ENCODE measurements at places on chromosomes 7 and 10.

GRCh38 chr7:11315666-11316258, 342.1 kb downstream of the PHF14 start:
- DNase-seq: no peak

DNA sequence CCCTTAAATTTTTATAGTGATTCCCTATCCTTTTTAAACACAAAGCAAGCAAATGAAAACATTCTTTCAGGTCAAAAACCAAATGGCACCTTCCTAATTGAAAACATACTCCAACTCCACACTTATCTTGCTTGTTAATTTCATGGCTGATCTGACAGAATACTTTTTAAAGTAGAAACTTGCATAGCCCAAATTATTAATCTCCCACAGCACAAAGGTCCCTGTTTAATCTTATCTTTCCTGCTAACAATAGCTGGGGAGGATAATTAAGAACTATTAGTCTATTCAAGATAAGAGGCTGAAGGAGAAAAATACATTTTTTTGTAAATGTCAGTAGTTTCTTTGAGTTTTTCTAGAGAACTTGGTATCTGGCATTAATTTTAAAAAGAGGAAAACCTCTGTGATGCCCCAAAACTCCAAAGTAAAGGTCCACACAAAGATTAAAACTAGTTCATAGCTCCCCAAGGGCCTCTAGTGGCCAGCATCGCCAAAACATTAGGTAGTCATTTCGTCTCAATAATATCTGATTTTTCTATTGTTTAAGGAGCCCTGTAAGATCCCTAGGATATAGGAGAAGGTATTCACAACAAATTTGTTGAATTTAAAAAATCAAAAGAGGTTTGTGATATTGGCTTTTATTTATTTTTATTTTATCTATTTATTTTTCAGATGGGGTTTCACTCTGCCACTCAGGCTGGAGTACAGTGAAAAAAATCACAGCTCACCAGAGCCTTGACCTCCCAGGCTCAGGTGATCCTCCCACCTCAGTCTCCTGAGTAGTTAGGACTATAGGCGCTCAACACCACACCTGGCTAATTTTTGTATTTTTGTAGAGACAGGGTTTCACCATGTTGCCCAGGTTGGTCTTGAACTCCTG, 14.7 kb downstream of the CDNF start:
- DNase-seq: peak; percentile 26

- DNase-seq: no peak
Observed at GRCh38 chr7:152910545-152911225, 151.1 kb downstream of the ACTR3B start.

GRCh38 chr7:48665353-48666135, 258.8 kb upstream of the CDC14C start:
- DNase-seq: no peak

- peak; percentile 4 for DNase-seq
Observed at GRCh38 chr10:96587264-96588059, 650 bp upstream of the TM9SF3 start.

- DNase-seq: no peak
Observed at GRCh38 chr7:140402178-140402835, 1.6 kb upstream of the RAB19 start.

- DNase-seq: no peak
Observed at GRCh38 chr10:5354068-5354467, 10.7 kb upstream of the UCN3 start.

DNA sequence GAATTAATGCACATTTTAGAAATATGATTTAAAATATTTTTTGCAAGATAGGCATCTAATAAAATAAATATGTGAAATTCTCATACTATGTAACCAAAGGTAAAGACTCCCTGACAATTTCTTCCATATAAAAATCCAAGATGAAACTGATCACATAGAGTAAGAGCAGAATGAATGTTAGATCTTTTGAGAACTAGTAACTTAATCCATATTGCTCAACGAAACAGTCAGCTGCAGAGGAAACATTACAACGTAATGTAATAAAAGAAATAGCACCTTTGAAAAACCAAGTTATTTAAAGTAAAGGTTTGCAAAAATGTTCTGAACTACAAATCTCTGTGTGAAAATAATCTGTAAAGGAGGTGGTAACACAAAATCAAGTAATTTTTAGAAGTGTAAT, 28.8 kb downstream of the HACD1 start:
- DNase-seq: no peak

DNA sequence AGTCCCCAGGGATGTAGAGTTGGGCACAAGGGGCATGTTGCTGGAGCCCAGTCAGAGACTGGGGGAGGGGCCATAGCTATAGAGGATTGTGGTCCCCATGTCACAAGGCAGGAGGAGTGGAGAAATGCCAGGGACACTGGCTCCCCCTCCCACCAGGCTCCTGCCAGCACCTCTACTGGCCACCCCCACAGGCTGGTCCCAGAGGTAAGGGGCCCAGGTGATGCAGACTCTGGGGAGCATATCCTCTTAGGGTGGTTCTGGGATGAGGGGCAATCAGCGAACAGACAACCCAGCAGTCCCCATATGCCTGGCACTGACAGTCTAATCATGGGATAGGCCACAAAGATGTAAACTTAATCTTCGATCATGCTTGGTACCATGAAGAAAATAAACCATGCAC, 21.2 kb downstream of the C10orf71 start:
- no peak for DNase-seq

DNA sequence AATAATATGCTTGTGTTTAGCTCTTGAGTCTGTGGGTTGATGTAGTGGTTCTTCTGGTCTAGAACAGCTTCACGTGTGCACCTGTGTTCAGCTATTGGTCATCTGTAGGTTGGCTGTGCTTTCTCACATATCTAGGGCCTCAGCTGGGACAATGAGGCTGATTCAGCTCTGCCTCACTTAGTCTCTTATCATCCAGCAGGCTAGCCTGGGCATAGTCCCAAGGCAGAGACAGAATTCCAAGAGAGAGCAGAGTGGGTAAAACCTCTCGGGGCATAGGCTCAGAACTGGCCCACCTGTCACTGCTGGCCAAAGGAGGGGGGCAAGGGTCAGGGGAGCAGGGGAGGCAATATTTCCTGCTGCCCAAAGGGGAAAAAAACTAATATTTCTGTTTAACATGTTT, 32.0 kb upstream of the MXI1 start:
- DNase-seq: no peak

DNA sequence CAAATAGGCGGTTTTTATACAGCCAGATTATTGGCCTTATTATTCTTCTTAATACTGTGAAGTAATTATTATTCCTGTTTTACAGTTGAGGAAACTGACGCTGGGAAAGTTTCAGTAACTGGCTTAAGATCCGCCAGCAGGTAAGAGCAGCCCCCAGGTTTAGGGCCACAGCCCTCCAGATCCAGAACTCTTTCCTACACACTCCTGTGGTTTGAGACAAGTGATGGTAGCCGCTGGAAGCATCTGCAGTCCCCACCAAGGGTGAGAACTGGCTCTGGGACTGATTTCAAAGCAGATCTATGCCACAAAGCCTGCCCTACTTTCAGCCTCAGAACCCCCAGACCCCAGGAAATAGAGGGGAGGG, 3.0 kb upstream of the UNC5B start:
- no peak for DNase-seq

DNA sequence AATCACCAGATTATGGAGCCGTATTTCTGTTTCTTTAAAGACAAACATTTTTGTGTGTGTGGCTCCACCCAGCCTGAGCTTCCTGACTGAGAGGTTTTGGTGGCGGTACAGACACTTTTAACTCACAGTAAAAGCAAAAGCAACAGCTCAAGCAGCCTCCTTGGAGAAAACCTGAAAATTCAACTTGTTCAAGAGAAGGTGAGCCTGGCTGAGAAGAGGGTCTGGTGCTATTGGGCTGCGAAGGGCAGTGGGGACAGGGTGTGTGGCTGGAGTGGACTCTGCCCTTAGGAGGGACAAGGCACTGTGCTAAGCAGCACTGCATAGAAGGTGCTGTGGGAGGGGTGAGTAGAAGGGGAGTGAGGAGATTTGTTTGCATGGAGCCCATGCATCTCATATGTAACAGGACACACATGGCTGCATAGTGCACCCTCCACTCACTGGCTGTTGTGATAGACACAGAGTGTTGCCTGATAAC, at the start of gene GIMAP7:
TSS of gene GIMAP7 (plus strand) at position 125 of the 475 bp plus-strand sequence. CDS start 5,103 bp downstream, outside the sequence.
- DNase-seq: peak; percentile 38

DNA sequence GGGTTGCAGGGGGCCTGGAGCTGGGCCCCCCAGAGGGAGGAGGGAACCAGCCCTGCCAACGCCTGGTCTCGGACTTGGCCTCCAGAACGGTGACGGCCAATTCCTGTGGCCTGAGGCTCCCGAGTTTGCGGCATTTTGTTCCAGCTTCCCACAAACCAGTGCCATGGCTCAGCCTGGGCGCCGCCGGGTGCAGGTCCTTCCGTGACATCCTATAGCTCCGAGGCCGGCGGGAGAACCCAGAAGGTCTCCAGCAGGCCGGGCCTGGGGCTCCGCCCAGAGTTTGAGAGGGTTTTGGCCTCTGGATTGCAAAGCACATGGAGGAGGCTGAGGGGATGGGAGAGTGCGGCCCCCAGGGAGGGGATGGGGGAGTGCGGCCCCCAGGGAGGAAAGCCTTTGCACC, 92.6 kb downstream of the UNCX start:
- no peak for DNase-seq

DNA sequence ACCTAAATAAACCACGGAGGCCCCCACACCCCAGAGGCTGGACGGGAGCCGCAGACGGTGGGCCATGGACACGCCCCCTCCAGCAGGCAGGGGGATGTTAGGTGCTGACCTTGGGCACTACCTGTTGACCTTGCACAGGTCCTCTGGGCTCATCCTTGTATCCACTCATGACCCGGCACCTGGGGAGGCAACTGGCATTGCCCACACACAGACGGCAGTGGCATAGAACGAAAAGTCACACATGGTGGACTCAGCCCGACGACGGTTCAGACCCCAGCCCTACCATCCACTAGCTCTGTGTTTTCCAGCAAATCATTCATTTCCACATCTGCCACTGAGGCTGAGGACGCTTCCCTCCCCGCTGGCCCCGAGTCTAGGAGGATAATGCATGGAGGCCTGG, 247.7 kb upstream of the PPP2R2D start:
- DNase-seq: no peak

DNA sequence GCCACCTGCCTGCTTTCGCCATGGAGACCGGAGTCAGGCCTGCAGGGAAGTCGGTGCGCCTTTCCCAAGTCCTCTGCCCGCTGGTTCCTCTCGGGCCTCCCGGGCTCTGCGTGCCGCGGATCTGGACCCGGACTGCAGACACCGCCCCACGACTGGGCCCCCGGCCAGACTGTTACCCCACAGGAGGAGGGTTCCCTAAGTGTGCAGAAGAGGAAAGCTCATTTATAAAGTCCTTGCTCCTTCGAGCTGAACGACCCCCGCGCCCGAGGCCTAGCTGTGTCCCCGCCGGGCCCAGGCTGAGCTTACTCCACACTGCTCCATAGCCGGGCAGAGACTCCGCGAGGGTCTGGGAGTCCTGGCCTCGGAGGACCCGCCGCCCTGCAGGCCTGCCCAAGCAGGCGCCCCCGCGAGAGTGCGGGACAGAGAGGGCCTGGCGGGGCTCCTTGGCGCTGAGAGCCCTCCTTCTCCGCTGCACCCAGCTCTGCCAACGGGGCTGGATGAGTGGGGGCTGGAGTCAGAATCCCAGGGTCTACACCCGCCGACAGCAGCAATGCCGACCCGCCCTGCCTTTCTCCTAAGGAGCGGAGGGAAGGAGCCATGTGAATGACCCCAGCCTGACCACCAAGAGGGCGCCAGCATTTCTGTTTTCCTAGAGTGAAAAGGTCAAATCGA, 8.3 kb downstream of the EN2 start:
- DNase-seq: no peak

GRCh38 chr7:78006063-78006755, 207.6 kb downstream of the PHTF2 start:
- no peak for DNase-seq

- DNase-seq: no peak
Observed at GRCh38 chr7:50640256-50640655, 75.1 kb upstream of the DDC start.

DNA sequence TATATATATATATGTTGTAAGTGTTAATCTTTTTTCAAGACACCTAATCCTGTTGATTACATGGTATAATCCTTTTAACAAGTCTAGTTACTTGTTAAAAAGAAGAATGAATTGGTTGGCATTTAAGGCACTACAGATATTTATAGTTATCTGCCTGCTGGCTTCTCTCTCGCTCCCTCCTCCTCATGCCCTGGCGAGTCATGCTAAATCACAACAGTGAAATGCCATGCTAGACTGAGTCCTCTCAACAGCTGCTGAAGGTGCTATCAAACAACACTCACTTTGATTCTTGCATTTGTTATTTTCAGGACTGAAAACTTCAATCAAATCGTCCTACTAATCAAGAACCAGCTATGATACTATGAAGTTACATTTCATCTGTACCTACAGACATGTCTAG, 15.4 kb downstream of the NRAP start:
- no peak for DNase-seq

DNA sequence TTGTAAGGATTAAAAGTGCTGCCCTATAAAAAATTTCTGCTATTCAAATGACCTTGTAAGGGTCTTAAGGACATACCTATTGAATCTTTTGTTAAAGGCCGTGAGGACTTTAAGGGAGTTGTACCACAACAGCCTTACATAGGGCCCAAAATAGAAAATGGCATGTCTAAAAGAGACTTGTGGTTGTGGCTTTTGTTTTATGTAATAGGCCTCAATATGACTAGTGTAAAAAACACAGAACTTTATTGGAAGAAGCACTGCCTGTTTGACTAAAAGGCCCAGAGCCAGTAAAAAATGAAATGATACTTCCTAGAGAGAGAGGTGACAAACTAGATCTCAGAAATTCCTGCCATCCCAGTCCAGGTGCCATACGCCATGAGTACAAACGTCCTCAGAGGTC, 286.6 kb downstream of the SEMA3D start:
- no peak for DNase-seq

DNA sequence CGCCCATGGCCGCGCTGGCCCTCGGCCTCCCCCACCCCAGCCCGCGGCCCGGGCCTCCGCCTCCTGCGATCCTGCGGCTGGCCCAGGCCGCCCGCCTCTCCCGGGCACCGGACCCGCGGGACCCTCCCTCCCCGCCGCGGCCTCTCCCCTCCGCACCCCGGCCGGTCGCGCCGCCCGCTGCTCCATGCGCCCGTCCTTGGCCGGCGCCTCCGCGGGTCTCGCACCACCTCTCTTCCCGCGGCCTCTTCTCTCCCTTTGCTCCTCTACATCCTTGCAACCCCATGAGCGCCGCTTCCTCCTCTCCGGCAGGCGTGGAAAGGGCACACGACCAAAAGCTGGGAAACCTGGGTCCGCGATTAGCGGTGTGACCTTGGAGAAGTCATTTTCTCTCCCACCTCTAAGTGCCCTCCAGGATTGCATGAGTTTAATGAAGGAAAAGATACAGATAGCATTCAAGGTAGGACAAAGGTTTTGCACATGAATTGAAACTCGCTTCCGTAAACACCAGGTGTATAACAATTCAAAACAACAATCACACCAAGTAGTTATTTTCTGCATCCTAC, 448 bp upstream of the SRPK2 start:
- no peak for DNase-seq

All from stimulated activated CD4-positive, alpha-beta T cell treated with anti-CD3 and anti-CD28 coated beads, TNF-alpha, amount 100 ng/mL, for 24 hours (primary cell).